Hepatocyte (in vitro differentiated cells): ENCODE measurements at places on chromosomes 1 and 21.

- H3K4me3 ChIP-seq: peak overlapping the region; percentile 84
- peak; percentile 3 for DNase-seq
- H3K4me1 ChIP-seq: peaks cover 14% of the 10 kb centered on the region
- H3K36me3 ChIP-seq: no peaks in the 10 kb centered on the region
- H3K27ac ChIP-seq: peak overlapping the region; percentile 91
These were observed 932 bp downstream of the RPF1 start for GRCh38 chr1:84479998-84480397.

DNA sequence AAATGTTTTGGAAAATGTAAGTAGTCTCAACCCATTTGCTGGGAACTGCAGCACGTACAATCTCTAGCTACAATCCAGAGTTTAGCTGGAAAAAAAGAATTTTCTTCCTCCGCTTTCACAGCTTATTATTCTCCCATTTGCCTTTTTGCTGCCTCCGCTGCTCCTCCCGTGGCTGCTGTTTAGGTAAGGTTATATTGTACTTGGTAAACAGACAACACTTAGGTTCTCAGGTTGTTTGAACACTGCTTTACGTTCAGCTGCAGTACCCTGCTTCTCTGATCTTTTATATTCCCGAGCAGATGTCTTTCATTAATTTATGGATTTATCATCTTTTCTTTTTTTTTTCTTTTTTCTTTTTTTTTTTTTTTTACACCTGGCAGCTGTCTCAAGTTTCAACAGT, 14.3 kb downstream of the PROX1 start:
- H3K27ac ChIP-seq: peak overlapping the region; percentile 29
- no peak overlapping the region for H3K4me3 ChIP-seq
- H3K36me3 ChIP-seq: no peaks in the 10 kb centered on the region

- H3K36me3 ChIP-seq: no peaks in the 10 kb centered on the region
- H3K27ac ChIP-seq: peak overlapping the region; percentile 9
- peaks cover 8% of the 10 kb centered on the region for H3K4me1 ChIP-seq
These were observed 389.7 kb upstream of the RUNX1 start for GRCh38 chr21:35438643-35439404.

DNA sequence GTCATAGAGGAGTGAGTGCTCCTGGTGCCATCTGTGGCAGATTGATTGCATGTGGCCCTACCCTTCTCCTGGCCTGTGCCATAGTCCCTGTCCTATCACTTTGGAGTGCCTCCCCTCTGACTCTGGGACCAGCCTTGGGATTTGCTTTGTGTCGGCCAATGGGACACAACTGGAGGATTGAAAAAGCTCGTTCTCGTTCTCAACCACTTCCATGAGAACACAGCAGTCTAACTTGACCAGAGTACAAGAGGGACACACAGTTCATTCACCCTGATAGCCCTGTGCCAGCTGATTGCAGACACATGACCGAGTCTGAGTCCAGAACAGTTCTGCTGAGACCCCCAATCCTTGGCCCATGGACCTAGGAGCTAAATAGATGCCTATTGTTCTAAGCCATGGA, 47.8 kb downstream of the C1orf198 start:
- H3K4me3 ChIP-seq: no peak overlapping the region
- peaks cover 20% of the 10 kb centered on the region for H3K4me1 ChIP-seq
- H3K27me3 ChIP-seq: no peaks in the 10 kb centered on the region
- no peak overlapping the region for H3K27ac ChIP-seq
- DNase-seq: no peak
